ENCODE measurements at places on chromosomes 1 and 21.
A peak's percentile ranks its signal among the peaks of the same experiment; 100 is the strongest.

GRCh38 chr1:1614954-1615255 lies 395 bp upstream of the MIB2 start:
- H3K4me1 ChIP-seq, result peaks cover 20% of the 10 kb centered on the region
- no peak for DNase-seq
- H3K4me3 ChIP-seq, result peak overlapping the region; percentile 97
- peak overlapping the region; percentile 100 for H3K27ac ChIP-seq
- H3K36me3 ChIP-seq, result no peaks in the 10 kb centered on the region
- H3K27me3 ChIP-seq, result no peaks in the 10 kb centered on the region

DNA sequence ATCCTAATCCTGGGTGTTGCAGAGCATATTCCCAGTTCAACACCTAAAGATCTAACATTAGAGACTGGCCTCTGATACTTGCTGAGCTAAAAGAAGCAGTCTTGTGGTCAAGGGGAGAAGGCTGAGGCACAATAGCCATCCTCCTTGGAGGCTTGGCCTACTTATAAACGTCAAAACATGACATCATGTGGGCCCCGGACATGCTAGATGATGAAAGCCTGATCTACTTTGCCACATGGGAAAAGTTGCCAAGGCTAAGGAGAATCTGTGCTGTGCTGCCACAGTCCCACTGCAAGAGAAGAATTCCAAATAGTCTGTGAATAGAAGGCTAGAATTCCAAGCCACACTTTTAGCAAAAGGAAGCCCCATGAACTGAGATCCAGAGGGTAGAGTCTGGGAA lies 43.9 kb upstream of the SAMD13 start:
- no peak overlapping the region for H3K4me3 ChIP-seq
- no peaks in the 10 kb centered on the region for H3K36me3 ChIP-seq
- no peak for DNase-seq
- no peak overlapping the region for H3K27ac ChIP-seq
- H3K27me3 ChIP-seq, result no peaks in the 10 kb centered on the region
- H3K4me1 ChIP-seq, result no peaks in the 10 kb centered on the region

GRCh38 chr1:48524892-48525467 lies 53.0 kb upstream of the SPATA6 start:
- H3K4me3 ChIP-seq, result no peak overlapping the region
- H3K4me1 ChIP-seq, result no peaks in the 10 kb centered on the region
- DNase-seq, result no peak
- H3K36me3 ChIP-seq, result no peaks in the 10 kb centered on the region
- H3K27ac ChIP-seq, result no peak overlapping the region

DNA sequence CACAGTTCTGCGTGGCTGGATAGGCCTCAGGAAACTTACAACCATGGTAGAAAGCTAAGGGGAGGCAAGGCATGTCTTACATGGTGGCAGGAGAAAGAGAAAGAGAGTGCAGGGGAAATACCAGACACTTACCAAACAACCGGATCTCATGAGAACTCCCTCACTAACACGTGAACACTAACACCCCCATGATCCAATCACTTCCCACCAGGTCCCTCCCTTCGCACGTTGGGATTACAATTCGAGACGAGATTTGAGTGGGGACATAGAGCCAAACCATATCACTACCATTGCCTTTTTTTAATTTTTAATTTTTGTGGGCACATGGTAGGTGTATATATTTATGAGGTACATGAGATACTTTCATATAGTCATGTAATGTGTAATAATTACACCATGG lies 23.8 kb upstream of the PPP1R8 start:
- peaks cover 33% of the 10 kb centered on the region for H3K36me3 ChIP-seq
- H3K27me3 ChIP-seq, result no peaks in the 10 kb centered on the region
- no peak overlapping the region for H3K27ac ChIP-seq
- no peak overlapping the region for H3K4me3 ChIP-seq

GRCh38 chr1:94119796-94120569 lies 965 bp downstream of the ABCA4 start:
- H3K27me3 ChIP-seq, result no peaks in the 10 kb centered on the region
- no peak overlapping the region for H3K4me3 ChIP-seq
- no peaks in the 10 kb centered on the region for H3K4me1 ChIP-seq

- H3K27me3 ChIP-seq, result peaks cover 6% of the 10 kb centered on the region
- no peak overlapping the region for H3K27ac ChIP-seq
- no peak for DNase-seq
- H3K4me3 ChIP-seq, result no peak overlapping the region
- H3K36me3 ChIP-seq, result no peaks in the 10 kb centered on the region
Measured at GRCh38 chr1:208324005-208324404, 79.8 kb upstream of the PLXNA2 start.

- H3K4me1 ChIP-seq, result no peaks in the 10 kb centered on the region
- H3K4me3 ChIP-seq, result no peak overlapping the region
- DNase-seq, result no peak
- no peaks in the 10 kb centered on the region for H3K27me3 ChIP-seq
Measured at GRCh38 chr1:145942871-145943270, 14.9 kb downstream of the LIX1L start.

- no peak overlapping the region for H3K4me3 ChIP-seq
- H3K36me3 ChIP-seq, result no peaks in the 10 kb centered on the region
- no peak overlapping the region for H3K27ac ChIP-seq
- peaks cover 8% of the 10 kb centered on the region for H3K27me3 ChIP-seq
- no peaks in the 10 kb centered on the region for H3K4me1 ChIP-seq
Measured at GRCh38 chr1:6124341-6124740, 55.8 kb downstream of the CHD5 start.

- no peaks in the 10 kb centered on the region for H3K27me3 ChIP-seq
- H3K4me1 ChIP-seq, result peaks cover 9% of the 10 kb centered on the region
- H3K4me3 ChIP-seq, result no peak overlapping the region
- no peak overlapping the region for H3K27ac ChIP-seq
- DNase-seq, result no peak
- no peaks in the 10 kb centered on the region for H3K36me3 ChIP-seq
Measured at GRCh38 chr1:154485910-154486496, 16.0 kb upstream of the TDRD10 start.

DNA sequence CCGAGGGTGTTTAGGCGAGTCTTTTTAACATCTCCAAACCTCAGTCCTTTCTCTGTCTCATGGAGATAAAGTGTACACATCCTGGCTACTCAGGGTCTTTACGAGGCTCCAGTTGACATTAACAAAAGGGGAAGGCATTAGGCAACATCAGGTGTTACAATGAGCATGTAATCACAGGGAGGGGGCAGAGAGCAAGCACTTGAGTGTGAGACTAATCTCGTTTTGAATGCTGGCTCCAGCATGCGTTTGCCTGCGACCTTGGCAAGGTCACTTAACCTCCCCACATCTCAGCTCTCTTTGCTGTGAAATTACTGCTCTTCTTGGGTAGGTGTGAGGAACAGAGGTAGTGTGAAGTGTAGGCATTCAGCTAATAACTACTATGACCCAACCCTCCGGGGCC lies 3.1 kb downstream of the TNNT2 start:
- H3K4me3 ChIP-seq, result no peak overlapping the region
- no peaks in the 10 kb centered on the region for H3K4me1 ChIP-seq
- no peaks in the 10 kb centered on the region for H3K27me3 ChIP-seq
- no peak for DNase-seq

- no peak for DNase-seq
- H3K27ac ChIP-seq, result no peak overlapping the region
- H3K36me3 ChIP-seq, result no peaks in the 10 kb centered on the region
- H3K27me3 ChIP-seq, result peaks cover 2% of the 10 kb centered on the region
- H3K4me1 ChIP-seq, result no peaks in the 10 kb centered on the region
Measured at GRCh38 chr21:35849144-35849543, 211.2 kb downstream of the SETD4 start.

GRCh38 chr1:87024936-87025540 lies 110.6 kb downstream of the HS2ST1 start:
- no peaks in the 10 kb centered on the region for H3K36me3 ChIP-seq

- H3K4me3 ChIP-seq, result no peak overlapping the region
- no peaks in the 10 kb centered on the region for H3K36me3 ChIP-seq
- no peak overlapping the region for H3K27ac ChIP-seq
- H3K27me3 ChIP-seq, result no peaks in the 10 kb centered on the region
- no peaks in the 10 kb centered on the region for H3K4me1 ChIP-seq
- no peak for DNase-seq
Measured at GRCh38 chr1:223082914-223083313, 60.1 kb downstream of the TLR5 start.

DNA sequence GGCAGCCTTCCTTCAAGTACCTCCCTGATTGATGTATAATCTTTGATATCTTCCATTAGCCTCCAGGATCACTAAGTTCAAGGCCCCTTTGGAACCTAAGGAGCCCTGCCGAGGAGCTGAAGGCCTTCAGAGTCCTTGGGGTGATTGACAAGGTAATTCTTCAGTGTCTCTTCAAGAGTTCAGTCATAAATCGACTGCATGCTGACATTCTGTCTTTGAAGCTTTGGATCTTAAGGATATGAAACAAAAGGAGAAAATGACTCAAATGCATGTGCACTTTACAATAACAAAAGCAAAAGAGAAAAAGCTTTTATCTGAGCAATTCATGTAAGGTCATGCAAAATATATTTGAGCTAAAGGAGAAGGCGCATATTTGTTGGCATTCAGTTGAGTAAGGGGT lies 125.3 kb downstream of the RPS6KC1 start:
- H3K27me3 ChIP-seq, result no peaks in the 10 kb centered on the region
- no peak for DNase-seq
- no peak overlapping the region for H3K27ac ChIP-seq
- H3K4me1 ChIP-seq, result no peaks in the 10 kb centered on the region
- peaks cover 4% of the 10 kb centered on the region for H3K36me3 ChIP-seq
- H3K4me3 ChIP-seq, result no peak overlapping the region

DNA sequence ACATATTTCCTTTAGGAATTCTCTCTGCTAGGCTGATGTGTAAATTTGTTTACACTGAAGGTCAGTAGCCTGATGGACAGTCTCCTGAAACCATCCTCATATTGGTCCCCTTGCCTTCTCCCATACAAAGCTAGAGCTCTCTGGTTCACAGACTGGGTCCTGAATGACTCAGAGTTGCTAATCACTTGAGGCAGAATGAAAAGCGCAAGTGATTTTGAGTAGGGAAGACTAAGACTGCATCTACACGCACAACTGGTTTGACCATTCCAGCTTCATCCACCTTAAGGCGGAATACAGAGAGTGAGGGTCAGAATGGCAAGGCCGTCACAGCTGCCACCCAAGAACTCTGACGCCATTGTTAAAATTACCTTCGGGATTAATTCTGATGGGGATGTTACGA lies 70.2 kb upstream of the KIF26B start:
- H3K4me1 ChIP-seq, result no peaks in the 10 kb centered on the region
- H3K27ac ChIP-seq, result no peak overlapping the region
- H3K4me3 ChIP-seq, result no peak overlapping the region

- no peak overlapping the region for H3K4me3 ChIP-seq
- peaks cover 55% of the 10 kb centered on the region for H3K36me3 ChIP-seq
- H3K4me1 ChIP-seq, result peaks cover 8% of the 10 kb centered on the region
- H3K27me3 ChIP-seq, result no peaks in the 10 kb centered on the region
- no peak for DNase-seq
Measured at GRCh38 chr1:52668711-52669110, 29.4 kb downstream of the COA7 start.

GRCh38 chr1:201456499-201457309 lies 12.3 kb downstream of the PHLDA3 start:
- H3K27me3 ChIP-seq, result no peaks in the 10 kb centered on the region
- no peaks in the 10 kb centered on the region for H3K4me1 ChIP-seq
- H3K36me3 ChIP-seq, result no peaks in the 10 kb centered on the region
- H3K27ac ChIP-seq, result no peak overlapping the region
- DNase-seq, result no peak

GRCh38 chr1:42936309-42937078 lies 22.2 kb downstream of the SLC2A1 start:
- H3K27me3 ChIP-seq, result no peaks in the 10 kb centered on the region
- H3K27ac ChIP-seq, result peak overlapping the region; percentile 97
- peaks cover 75% of the 10 kb centered on the region for H3K36me3 ChIP-seq
- DNase-seq, result no peak

DNA sequence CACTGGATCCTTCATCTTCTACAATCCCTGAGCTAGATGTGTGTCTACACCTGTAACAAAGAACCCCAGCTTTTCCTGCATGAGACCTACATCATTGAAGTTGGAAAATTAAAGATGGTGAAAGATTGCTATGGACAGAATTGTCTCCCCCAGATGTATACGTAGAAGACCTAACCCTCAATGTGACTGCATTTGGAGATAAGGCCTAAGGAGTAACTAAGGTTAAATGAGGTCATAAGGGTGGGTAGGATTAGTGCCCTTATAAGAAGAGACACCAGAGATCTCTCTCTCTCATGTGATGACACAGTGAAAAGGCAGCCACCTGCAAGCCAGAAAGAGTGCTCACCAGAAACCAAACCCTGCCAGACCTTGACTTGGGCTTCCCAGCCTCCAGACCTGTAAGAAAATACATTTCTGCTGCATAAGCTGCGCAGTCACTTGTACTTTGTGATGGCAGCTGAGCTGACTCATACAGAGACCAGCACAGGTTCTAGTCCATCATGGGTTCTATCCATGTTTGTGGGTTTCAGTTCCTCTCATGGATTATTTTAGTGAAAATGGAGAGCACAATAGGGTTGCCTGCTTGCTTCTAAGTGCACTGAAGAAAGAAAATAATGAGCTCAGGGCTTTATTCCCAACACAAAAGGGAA lies 180.8 kb downstream of the TPR start:
- no peaks in the 10 kb centered on the region for H3K36me3 ChIP-seq
- no peaks in the 10 kb centered on the region for H3K4me1 ChIP-seq
- peaks cover 2% of the 10 kb centered on the region for H3K27me3 ChIP-seq
- H3K27ac ChIP-seq, result no peak overlapping the region

- H3K27ac ChIP-seq, result no peak overlapping the region
- DNase-seq, result no peak
- H3K36me3 ChIP-seq, result no peaks in the 10 kb centered on the region
- no peak overlapping the region for H3K4me3 ChIP-seq
- H3K27me3 ChIP-seq, result no peaks in the 10 kb centered on the region
Measured at GRCh38 chr1:204222764-204223055, 8.9 kb upstream of the GOLT1A start.

DNA sequence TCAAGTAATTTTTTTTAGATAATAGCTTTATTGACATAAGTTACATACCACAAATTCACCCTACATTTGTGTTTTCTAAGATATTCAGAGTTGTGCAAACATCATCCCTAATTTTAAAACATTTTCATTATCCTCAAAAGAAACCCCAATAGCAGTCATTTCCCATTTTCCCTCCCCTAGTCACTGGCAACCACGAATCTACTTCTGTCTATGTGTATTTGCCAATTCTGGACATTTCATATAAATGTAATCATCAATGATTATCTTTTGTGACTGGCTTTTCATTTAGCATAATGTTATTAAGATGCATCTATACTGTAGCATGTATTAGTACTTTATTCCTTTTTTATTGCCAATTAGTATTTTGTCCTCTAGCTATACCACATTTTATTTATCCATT lies 88.8 kb upstream of the SLFNL1 start:
- no peaks in the 10 kb centered on the region for H3K27me3 ChIP-seq
- no peak overlapping the region for H3K27ac ChIP-seq
- no peak overlapping the region for H3K4me3 ChIP-seq
- peaks cover 7% of the 10 kb centered on the region for H3K36me3 ChIP-seq
- DNase-seq, result no peak
- no peaks in the 10 kb centered on the region for H3K4me1 ChIP-seq

GRCh38 chr1:166789286-166789685 lies 50.0 kb upstream of the POGK start:
- H3K36me3 ChIP-seq, result no peaks in the 10 kb centered on the region
- no peak for DNase-seq
- H3K27ac ChIP-seq, result no peak overlapping the region
- H3K27me3 ChIP-seq, result no peaks in the 10 kb centered on the region
